Epithelial cell of umbilical artery (primary cell): ENCODE measurements at places on chromosomes 7 and 10. TPM values are rescaled to one million over a fixed set of nuclear protein-coding genes. Genes with fewer than 3 reads are reported as not detected.

PAPOLB gene
- under 0.01 and 0.15 TPM in 2 replicates for total RNA-seq

CHN2 gene
- under 0.01 TPM in 1 of 2 replicates, not detected in the other for total RNA-seq

TMEM229A gene
- not detected in 2 replicates for total RNA-seq

DRGX gene
- not detected in 2 replicates for total RNA-seq

FZD8 gene
- 17.5 and 30.2 TPM in 2 replicates for total RNA-seq

PNLIPRP1 gene
- total RNA-seq = not detected in 2 replicates

COL26A1 gene
- not detected in 2 replicates for total RNA-seq

HOXA13 gene
- 0.65 and 2.1 TPM in 2 replicates for total RNA-seq

ALKBH4 gene
- total RNA-seq = 12.0 and 13.0 TPM in 2 replicates

OR6V1 gene
- not detected in 2 replicates for total RNA-seq

CPEB3 gene
- total RNA-seq = 0.32 and 1.1 TPM in 2 replicates

GIMAP4 gene
- total RNA-seq = 332 and 504 TPM in 2 replicates

VENTX gene
- not detected in 2 replicates for total RNA-seq
